ENCODE measurements at places on chromosomes 12 and 14.

DNA sequence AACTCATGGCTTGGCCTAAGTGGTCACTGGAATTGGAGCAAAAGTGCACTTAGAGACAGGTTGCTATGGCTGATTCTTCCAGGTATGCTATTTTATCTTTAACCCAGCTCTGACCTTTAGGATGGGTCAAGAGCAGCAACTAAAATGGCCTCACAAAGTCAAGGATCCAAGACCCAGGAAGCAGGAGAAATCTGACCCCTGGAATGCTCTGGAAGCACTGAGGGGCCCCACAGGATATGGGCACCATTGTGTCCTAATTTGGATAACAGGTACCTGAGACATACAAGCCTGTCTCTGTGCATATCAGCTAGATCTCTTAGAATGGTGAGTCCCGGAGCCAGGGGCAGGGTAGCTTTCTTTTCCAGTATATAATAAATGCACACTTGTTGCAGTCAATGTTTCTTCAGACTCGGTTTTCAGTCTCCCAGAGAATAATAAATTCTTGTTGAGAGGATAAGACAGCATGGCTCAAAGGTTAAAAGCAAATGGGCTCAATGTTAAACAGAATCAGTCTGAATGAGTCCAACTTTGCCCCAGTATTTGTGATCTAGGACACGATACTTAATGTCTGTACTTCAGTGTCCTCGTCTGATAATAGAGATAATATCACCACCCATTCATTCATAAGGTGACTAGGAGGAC is 29.3 kb upstream of the TMCC3 start:
- DNase-seq = no peak

DNA sequence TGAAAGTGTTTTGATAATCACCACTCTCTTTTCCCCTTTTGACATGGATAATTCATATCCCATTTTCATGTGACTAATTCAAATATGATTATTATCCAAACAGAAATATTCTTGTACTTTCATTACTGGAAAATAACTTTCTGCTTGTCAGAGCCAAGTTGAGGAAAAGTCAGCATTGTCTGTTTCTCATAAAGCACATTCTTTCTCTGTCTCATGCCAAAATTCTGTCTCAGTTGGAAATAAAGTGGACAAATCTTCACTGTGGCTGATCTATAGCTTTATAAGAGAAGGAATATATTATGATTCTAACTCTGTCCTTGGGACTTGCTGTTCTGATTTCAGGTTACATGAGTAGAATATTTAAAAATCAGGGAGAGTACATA is 22.7 kb upstream of the PRICKLE1 start:
- no peak for DNase-seq

DNA sequence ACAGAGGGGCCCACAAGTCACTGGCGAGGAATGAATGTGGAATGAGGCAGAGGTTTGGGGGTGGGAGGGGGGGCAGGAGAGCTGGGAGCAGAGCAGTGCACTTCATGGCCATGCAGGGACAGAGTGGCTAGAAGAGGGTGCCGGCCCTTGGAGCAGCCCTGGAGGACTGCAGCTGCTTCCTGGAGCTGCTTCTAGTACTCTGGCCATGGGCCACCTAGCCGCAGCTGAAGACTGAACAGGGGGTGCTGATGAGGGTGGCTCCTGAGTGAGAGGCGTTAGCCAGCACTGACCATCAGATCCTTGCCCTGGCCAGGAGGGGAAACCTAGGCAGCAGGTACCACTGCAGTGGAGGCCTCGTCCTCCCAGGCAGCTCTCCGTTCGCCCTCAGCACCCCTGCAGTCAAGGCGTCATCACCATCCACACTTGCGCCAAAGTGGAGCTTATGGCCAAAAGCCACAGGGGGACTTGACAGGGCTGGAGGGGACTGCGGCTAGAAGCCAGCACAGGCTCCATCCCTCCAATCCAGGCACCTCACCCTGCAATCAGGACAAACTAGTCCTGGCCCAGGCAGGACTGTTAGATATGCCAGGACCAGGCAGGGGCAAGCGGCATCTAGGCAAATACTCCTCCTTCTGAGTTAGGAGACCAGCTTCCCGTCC is 16.4 kb downstream of the OTUB2 start:
- no peak for DNase-seq

GRCh38 chr14:92759679-92760523 is 11.5 kb upstream of the LGMN start:
- no peak for DNase-seq

GRCh38 chr14:78164226-78164853 is 5.8 kb upstream of the NRXN3 start:
- DNase-seq = no peak

GRCh38 chr12:47954467-47955045 is 8.8 kb upstream of the TMEM106C start:
- no peak for DNase-seq

- DNase-seq = no peak
Observed at GRCh38 chr12:55034218-55034617, 14.4 kb downstream of the NEUROD4 start.

- DNase-seq = no peak
Observed at GRCh38 chr14:102748806-102749205, 28.4 kb upstream of the TRAF3 start.

GRCh38 chr12:80565271-80565670 is 121.2 kb downstream of the PTPRQ start:
- no peak for DNase-seq

GRCh38 chr14:90553921-90554336 is 157.1 kb downstream of the CALM1 start:
- no peak for DNase-seq

DNA sequence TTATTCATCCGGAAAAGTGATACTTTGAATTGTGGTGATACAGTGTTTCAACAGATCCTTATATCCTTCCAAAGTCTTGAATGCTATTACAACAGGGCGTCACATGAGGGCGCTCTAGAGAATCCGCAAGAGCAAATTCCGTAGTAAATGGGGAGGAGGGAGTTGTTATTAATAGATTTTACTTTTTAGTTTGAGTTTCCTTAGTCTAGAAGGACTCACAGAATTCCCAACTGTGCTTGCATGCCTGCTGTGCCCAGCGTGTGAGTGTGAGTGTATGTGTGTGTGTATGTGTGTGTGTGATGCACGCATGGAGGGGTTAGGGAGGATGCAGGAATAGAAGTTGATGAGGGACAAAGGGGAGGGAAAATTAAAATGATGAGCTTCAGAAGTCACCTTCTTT is 375.3 kb downstream of the C12orf75 start:
- DNase-seq = peak; percentile 45

DNA sequence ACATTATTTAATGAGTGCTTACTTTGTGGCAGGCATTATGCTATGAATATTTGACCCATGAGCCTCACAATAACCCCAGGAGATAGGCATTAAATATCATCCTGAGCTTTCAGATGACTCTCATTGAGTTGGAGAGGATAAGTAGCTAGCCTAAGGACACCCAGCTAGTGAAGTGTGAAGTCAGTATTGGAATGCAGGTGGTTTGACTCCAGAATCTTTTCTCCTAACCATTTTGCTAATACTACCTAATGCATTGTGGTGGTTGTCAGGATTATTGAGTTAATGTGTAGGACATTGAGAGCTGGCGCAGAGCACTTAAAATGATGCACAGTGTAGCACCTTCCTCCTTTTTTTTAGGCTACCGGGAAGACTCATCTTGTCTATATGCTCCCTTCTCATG is 3.8 kb upstream of the CDKL1 start:
- no peak for DNase-seq
